ENCODE measurements at places on chromosomes 5 and 9.
A peak's percentile ranks its signal among the peaks of the same experiment; 100 is the strongest.

- DNase-seq, result no peak
Observed at GRCh38 chr5:135383803-135384495, 15.1 kb downstream of the MACROH2A1 start.

DNA sequence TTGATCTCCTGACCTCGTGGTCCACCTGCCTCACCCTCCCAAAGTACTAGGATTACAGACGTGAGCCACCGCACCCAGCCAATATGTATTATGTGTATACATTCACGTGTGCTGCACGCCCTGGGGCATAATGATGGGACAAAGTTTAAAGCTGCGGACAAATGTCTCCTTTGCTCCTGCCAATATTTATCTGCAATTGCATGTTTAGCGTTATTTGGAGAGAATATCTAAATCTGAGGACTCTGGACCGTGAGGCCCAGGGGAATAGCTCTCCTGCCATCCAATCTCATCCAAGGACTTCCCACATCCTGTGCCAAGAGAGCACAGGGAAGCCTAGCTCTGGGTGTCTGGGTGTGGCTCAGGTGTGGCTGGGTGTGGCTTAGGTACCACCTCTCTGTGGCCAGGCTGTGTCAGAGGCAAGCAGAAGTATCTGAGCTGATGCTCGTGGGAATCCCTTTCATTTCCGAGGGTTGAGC lies 6.9 kb upstream of the BOD1 start:
- no peak for DNase-seq

DNA sequence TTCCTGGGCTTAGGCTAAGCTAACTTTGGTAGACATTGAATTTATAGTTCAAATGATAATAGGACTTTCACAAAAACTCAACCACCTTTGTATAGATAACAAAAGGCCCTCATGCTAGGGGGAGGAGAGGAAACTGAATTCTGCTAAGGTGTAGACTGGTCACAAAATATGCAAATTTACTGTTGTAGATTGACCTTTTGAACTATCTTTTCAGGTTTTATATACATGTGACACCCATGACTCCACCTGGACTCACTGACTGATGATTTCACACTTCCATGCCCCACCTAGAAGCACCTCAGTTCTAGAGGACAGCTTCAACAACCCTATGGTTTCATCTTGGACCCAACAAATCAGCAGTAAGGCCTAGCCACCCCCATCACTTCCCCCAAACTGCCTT lies 165.7 kb downstream of the CEMIP2 start:
- no peak for DNase-seq

DNA sequence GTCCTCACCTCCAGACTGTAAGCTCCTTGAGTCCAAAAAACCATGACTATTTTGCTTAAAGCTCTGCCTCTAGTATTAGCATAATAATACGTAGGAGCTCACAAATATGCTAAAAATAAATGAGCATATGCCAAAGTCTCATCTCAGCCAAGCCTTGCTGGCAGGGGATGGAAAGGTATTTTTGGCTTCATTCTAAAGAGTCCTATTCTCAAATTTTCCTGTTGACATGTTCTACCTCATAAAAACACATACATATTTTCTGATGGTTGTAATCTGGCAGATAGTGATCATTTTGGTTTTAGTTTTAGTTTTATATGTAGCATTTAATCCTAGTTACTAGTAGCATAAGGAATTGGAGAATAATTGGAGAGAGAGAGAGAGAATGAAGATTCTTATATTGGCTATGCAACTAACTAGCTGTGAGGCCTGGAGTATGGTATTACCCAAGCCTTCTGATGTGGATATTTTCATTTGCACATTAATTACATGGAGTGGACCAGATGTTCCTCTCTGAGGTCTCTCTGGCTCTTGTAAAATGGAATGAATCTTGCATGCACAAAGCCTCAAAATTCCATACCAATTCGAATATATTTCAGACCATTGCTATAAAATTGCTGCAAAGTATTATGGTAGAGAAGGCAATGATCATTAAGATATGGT lies 55.8 kb downstream of the PIP5K1B start:
- DNase-seq, result no peak

DNA sequence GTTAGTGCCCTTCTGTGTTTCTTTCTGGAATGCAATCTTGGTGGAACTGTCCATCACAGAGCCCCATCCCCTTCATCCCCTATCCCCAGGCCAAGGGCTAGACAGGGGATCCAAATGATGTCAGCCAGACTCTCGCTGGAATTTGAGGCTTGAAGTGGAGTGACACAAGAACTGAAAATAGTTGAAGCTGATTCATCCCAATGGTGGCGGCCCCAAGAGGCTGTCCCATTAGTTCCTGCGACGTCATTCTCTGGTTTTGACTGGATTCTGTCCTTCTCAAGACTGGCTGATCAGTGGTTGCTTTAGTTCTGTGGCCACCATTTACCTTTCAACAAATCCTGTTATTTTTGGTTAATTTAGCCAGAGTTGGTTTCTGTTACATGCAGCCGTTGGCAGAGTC lies 59.9 kb downstream of the SUB1 start:
- no peak for DNase-seq

DNA sequence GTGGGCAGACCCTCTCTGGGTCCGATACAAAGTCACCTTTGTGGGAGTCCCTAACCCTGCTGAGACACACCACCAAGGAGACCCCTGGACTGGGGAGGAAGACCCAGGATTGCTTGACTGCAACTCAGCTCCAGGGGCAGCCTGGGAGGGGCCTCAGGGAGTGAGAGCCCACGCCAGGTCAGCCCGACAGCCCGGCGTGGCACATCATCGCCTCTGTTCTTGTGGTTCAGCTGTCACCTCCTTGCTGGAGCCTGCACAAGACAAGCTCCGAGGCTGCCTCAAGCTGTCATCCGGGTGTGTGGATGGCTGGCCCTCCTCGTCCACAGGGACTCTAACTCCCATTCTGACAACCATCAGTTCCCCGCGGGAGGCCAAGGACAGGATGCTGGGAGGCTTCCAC lies 133.6 kb downstream of the ZNF354C start:
- DNase-seq, result no peak

DNA sequence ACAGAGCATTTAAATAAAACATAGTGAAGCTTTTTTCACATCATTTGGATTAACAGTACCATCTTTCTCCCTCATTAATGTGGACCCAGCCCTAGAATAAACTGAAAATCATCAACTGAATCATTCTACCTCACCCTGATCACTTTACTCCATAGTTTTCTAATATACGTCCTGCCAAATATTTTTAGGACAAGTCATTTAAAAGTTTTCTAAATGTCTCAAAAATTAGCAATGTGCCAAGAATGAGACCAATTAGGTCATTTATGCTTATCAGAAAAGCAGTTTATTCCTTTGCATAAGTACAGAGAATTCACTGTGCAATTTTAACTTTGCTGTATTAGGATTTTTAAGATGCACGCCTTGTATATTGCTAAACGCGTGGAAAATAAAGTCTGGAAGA lies 284.4 kb downstream of the PIK3R1 start:
- DNase-seq, result no peak

DNA sequence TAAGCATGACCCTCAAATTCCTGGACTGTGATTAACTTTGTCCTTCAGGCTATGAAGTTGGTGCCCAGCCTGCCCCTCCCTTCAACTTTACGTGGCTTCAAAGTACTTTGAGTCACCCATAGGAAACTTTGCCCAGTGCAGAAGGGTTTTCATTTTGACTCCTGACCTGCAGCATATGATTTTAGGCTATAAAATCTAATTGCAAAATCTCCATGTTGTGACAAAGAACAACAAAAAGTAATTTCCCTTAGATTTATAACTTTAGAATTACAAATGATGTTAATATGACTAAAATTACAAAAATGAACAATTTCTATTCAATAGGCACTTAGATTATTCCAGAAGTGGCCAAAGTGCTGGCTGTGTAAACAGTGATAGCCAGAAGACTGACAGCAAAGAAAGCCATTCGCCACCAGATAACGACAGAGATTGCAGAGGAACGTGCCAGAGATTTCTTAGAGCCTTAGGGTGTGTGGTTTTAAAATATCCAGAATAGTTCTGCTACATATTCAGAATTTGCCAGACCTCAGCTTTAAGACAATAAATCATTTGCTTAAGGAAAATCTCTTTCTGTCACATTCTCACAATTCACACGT lies 197.4 kb downstream of the SEMA5A start:
- no peak for DNase-seq

DNA sequence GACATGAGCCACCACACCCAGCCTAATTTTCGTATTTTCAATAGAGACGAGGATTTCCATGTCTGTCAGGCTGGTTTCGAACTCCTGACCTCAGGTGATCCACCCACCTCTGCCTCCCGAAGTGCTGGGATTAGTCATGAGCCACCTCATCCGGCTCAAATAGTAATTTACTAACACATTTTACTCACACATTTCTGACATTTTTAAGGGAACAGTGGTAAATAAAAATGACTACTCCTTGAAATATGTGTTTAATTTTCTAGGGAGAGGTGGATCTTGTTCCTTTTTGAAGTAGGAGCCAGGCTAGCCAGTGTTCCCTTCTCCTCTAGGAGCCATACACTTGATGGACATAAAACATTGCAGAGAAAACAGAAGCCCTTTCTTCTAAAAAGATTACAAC lies 55.2 kb upstream of the ERBIN start:
- DNase-seq, result no peak

- no peak for DNase-seq
Observed at GRCh38 chr9:127279717-127280285, 15.2 kb downstream of the GARNL3 start.

- DNase-seq, result no peak
Observed at GRCh38 chr9:131470581-131470991, 32.1 kb upstream of the POMT1 start.

DNA sequence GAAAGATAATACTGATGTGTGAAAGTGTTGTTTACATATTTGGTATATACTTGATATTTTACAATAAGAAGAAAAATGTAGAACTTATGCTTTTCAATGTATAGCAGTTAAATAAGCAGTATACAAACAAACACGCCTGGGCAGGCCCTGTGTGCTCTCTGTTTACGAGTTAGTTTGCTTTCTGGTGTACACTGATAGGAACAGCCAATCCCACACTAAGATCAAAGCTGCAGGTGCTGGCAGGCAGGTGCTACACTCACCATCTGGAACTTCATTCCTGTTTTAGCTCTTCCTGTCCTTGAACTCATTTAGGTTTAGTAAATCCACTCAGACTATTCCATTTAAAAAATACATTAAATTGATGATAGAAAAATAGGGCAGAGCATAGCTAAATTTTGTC lies 614.7 kb upstream of the ST8SIA4 start:
- DNase-seq, result no peak

- no peak for DNase-seq
Observed at GRCh38 chr5:141493500-141494422, 4.9 kb downstream of the PCDHGC5 start.

GRCh38 chr5:135153661-135154060 lies 119.6 kb upstream of the PITX1 start:
- DNase-seq, result no peak

- no peak for DNase-seq
Observed at GRCh38 chr5:101543780-101544179, 640.7 kb upstream of the ST8SIA4 start.

DNA sequence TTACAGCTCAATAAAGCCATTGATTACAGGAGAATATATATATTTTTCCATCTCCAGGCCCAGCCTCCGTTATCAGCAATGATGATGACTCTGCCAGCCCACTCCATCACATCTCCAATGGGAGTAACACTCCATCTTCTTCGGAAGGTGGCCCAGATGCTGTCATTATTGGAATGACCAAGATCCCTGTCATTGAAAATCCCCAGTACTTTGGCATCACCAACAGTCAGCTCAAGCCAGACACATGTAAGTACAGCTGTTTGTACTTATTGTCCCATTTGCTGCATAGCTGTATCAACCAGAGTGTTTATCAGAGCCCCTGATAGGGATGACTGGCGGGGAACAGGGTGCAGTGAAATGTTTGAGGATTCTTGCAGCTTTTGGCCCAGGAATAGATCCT lies 197.7 kb downstream of the NTRK2 start:
- no peak for DNase-seq

GRCh38 chr5:125890511-125890931 lies 532.7 kb upstream of the GRAMD2B start:
- no peak for DNase-seq

- DNase-seq, result no peak
Observed at GRCh38 chr5:93899026-93899600, 157.7 kb upstream of the POU5F2 start.

GRCh38 chr9:83362341-83362995 lies 175.7 kb downstream of the FRMD3 start:
- DNase-seq, result no peak

- no peak for DNase-seq
Observed at GRCh38 chr5:142182840-142183239, 74.3 kb downstream of the NDFIP1 start.

DNA sequence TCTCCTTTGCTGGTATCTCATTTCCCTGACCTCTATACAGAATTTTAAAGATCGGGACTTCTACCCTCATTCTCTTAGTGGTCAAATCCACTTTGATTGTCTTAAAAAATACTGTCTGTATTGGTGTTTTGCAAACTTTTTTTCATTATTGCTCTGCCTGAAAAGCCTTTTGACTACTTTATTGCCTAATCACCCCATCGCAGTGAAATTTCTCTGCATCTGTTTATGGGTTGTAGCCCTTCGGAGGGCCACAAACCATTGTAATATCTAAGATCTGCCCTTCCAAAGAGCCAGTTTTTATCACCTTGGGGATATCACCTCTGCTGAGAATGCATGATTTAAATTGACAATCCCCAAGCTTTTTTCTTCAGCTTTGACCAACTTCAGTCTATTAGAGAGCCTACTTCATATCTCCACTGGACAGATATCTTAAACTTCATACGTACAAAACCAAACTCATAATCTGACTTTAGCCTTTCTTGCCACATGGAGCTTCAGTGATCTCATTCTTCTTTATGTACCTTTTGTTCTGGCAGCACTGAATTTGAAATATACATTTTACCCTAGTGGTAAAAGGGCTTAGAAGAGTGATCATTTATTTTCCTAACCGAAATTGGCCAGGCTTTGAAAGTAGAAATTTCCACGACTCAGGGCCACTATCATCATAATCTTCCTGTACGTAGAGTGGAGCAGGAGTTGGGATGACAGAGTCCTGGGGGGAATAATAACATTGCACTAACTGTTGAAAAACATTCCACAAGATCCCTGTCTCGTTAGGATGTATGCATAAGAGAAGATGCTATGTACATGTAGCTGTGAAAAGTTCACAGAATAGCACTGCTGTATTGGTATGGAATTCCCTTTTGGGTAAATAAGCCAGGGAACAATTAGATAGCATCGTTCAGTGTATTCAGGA lies 21.4 kb downstream of the KIF2A start:
- no peak for DNase-seq

- DNase-seq, result no peak
Observed at GRCh38 chr5:59333416-59333815, 560.1 kb downstream of the PDE4D start.

- peak; percentile 21 for DNase-seq
Observed at GRCh38 chr5:139709582-139710318, 61.6 kb downstream of the CXXC5 start.

GRCh38 chr5:4868140-4868735 lies 271.9 kb upstream of the ADAMTS16 start:
- DNase-seq, result peak; percentile 39
